Hematopoietic multipotent progenitor cell treated with erythropoietin and hydrocortisone succinate and interleukin-3 and kit ligand, for 8 days (in vitro differentiated cells): ENCODE measurements at places on chromosomes 6 and 20.
A peak's percentile ranks its signal among the peaks of the same experiment; 100 is the strongest.

- DNase-seq, result no peak
These were observed 22.0 kb upstream of the SLC2A12 start for GRCh38 chr6:134074151-134075055.

DNA sequence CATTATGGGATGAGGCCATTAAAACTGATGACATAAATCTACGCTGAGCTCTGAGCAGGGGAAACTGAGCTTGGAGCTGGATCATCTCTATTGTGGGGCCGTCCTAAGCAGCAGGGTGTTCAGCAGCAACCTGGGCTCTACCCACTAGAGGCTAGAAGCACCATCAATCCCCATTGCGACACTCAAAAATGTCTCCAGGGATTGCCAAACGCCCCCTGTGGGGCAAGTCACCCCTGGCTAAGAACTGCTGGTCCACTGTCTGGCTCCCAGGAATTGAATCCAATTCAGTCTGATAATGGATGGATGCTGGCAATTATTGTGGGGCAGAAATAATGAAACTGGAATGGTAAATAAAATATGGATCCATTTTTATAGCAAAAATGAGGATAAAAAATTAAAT is 38.2 kb downstream of the PMEPA1 start:
- no peak for DNase-seq

GRCh38 chr6:109050447-109051102 is 44.1 kb downstream of the SESN1 start:
- DNase-seq, result no peak

- DNase-seq, result peak; percentile 55
These were observed 76.7 kb downstream of the FOXC1 start for GRCh38 chr6:1686117-1687098.
